ENCODE measurements at places on chromosomes 4 and X. TPM values are rescaled to one million over a fixed set of nuclear protein-coding genes. Genes with fewer than 3 reads are reported as not detected.

GRCh38 chr4:8526363-8526855, 53.8 kb upstream of the GPR78 start:
- no peak for DNase-seq

- DNase-seq = no peak
These were observed 48.3 kb upstream of the NOCT start for GRCh38 chr4:138967313-138967712.

DNA sequence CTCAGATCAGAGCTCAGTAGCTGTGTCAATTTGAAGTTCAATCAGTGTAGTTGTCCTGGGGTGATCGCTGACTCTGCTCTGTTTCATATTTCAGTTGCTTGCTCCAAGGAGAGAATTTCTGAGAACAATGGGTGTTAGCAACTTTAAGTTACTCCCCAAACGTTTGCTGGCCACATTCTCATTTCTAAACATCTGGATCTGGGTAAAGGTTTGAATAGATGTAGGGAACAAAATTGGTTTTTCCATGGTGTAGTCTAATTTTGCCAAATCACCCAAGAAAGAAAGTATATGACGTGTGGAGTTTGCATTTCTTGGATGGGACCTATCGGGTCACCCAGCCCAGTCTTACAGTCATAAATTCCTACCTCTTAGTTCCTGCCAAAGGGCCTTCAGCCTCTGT, 103.7 kb downstream of the AKAP4 start:
- no peak for DNase-seq

- DNase-seq = peak; percentile 27
These were observed 548.9 kb downstream of the PPP4R3C start for GRCh38 chrX:26914232-26914631.

GRCh38 chrX:154505734-154506133, 10.3 kb downstream of the FAM3A start:
- DNase-seq = peak; percentile 75

DNA sequence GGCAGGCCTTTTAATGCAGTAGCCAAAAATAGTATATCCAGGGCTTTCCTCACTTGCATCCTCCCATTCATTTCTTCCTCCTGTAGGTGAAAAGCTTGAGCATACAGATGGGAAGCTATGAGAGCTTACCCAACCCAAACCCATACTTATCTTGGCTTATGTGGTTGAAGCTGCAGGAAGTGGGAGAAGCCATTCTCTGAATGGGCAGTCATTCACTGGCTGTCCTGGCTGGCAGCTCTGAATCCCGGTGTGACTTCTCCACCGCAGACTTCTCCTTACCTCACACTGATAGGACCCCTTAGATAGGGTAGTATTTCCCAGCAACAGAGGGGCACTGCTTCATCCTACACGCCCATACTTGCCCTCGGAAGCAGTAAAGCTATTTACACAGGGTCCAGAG, 125.4 kb downstream of the AMMECR1 start:
- DNase-seq = no peak

GRCh38 chr4:101037938-101038413, 309.4 kb downstream of the PPP3CA start:
- DNase-seq = peak; percentile 23

USP51 gene
- total RNA-seq = 1.1 TPM

ENPEP gene
- 0.11 TPM for total RNA-seq

SLC9A6 gene
- 27.0 TPM for total RNA-seq

STARD8 gene
- 4.9 TPM for total RNA-seq

ADH1A gene
- total RNA-seq = not detected

Data from GM23248 (cell line).